ENCODE measurements at places on chromosomes 11 and 22.

- no peak overlapping the region for H3K4me3 ChIP-seq
- DNase-seq, result peak; percentile 51
- peaks cover 15% of the 10 kb centered on the region for H3K4me1 ChIP-seq
These were observed 3.9 kb downstream of the SCGB1D1 start for GRCh38 chr11:62193952-62194351.

DNA sequence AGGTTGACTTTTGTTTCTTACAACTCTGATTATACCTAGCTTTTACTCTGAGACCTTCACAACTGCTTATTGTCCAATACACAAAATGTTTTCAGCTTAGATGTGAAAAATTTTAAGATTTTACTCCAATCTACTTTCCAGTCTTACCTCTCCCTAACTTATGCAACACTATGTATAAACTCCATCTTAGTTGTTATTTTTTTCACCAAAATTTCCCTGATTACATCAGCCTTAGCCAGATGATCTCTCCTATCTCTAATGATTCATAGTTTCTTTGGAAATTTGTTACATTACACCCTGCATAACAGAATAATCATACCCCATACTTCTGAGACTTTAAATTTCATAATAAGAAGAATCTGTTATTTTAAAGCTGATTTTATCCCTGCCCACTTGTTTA lies 621.0 kb upstream of the ANO3 start:
- no peaks in the 10 kb centered on the region for H3K36me3 ChIP-seq
- H3K4me3 ChIP-seq, result no peak overlapping the region
- no peak for DNase-seq
- H3K27ac ChIP-seq, result no peak overlapping the region

DNA sequence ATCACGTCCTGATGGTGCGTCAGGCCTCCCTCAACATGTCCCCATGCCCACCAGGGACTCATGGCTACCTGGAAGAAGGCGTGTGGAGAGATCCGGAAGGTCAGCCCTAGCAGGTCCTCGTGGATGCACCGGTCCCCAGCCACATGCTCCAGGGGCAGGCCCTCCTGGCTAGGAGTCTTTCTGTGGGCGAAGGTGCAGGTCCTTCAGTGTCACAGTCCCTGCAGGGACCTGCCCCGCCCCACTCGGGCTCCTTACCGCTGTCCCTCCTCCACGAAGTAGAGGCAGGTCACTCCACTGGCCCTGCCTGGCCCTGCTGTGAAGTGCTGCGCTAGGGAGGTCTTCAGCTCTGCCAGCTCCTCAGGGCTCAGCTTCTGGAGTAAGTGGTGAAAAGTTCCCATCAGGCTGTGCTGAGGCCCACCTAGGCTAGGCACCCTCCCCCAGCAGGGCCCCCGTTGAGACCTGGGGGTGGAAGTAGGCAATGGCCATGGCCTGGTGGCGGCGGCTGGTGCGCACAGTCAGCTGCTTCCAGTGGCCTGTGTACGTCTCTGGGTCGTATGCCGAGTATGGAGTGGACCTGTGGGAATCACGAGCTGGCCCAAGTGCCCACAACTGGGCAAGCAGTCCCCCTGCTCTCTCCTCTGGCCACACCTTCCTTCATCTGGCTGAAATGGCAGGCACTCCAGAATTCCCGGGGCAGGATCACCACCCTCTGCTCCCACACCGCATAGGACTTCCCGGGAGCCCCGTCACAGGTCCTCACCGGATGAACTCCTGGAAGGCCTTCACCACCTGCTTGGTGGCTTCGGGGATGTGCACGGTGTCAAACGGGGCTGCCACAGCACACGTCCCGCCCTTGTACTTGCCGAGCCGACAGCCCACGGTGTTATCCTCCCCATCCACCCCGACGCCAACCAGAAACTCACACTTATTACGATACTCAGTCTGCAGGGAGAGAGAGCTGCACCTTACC lies 1.1 kb upstream of the RANBP1 start:
- H3K4me1 ChIP-seq, result peaks cover 12% of the 10 kb centered on the region
- no peak for DNase-seq
- H3K4me3 ChIP-seq, result peak overlapping the region; percentile 34
- H3K36me3 ChIP-seq, result peaks cover 32% of the 10 kb centered on the region
- H3K27ac ChIP-seq, result peak overlapping the region; percentile 62

- no peak overlapping the region for H3K27ac ChIP-seq
- DNase-seq, result no peak
- H3K36me3 ChIP-seq, result no peaks in the 10 kb centered on the region
- no peak overlapping the region for H3K4me3 ChIP-seq
- peaks cover 62% of the 10 kb centered on the region for H3K4me1 ChIP-seq
These were observed 6.3 kb downstream of the GRK2 start for GRCh38 chr11:67272327-67273259.

DNA sequence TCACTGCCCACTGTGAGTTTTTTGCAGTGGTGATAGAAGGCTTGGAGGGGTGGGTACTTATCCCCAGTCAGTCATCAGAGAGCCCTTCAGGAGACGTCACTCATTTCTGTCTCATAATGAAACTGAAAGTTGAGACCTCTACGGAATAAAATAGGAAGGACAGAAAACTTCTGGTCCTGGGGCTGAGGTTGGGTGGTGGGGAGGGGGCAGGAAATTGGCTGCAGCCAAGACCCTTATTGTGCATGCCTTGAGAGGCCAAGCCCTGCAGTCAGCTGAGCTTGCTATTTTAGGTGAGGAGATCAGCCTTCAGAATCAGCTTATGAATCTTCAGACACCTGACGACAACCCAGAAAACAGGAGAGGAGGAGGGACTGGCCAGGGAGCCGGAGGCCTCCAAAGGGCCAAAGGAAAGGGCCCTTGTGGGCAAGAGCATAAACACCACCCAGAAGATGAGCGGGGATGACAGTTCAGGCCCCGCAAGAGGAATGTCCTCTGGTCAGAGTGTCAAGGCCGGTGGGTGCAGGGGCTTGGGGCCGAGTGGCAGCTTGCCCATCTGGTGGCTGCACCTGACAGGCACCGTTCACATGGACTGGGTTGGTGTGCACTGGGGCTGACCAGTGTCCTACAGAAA lies 17.9 kb upstream of the ADA2 start:
- DNase-seq, result no peak
- H3K4me1 ChIP-seq, result peaks cover 62% of the 10 kb centered on the region
- no peaks in the 10 kb centered on the region for H3K27me3 ChIP-seq
- no peaks in the 10 kb centered on the region for H3K36me3 ChIP-seq

DNA sequence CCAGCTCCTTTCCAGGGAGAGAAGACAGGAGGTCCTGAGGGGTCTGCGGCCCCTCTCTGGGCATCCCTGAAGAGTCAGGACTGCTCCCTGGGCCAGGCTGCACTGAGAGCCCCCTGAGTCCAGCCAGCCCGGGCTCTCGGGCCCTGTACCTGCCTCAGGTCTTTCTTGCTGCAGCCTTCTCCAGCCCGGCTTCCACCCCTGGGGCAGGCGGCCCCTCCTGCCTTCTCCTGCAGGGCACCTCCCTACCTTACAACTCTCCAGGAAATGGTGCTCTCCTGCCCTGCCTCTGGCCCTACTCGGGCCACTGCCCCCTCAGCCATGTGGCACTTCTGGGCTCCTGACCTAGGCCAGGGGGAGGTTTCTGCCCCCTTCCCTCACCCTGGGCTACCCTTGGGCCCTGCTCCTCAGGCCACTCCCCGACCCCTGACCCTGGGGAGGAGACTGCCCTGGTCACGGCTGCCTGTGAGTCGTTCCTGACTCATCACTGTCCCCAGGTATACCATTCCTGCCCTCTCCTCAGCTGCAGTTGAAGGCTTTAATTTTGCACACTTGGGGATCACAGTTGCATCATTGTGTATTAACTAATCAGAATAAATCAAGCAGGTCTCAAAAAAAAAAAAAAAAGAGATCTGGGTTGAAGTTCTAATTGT lies 251.1 kb downstream of the NXPE2 start:
- no peak overlapping the region for H3K27ac ChIP-seq
- no peak for DNase-seq
- H3K27me3 ChIP-seq, result no peaks in the 10 kb centered on the region

DNA sequence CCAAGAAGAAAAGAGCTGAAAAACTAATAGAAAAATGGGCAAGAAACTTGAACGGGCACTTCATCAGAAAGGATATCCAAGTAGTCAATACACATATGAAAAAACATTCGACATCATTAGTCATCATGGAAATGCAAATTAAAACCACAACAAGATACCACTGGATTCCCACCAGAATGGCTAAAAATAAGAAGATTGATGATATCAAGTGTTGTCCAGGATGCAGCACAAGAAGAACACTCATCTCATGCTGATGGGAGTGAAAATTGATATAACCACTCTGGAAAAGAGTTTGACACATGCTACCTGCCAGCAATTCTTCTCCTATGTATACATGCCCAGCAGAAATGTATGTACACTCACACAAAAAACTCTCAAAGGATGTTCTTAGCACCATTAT lies 26.9 kb upstream of the SCUBE2 start:
- no peak overlapping the region for H3K4me3 ChIP-seq
- peaks cover 32% of the 10 kb centered on the region for H3K4me1 ChIP-seq
- H3K27me3 ChIP-seq, result no peaks in the 10 kb centered on the region

DNA sequence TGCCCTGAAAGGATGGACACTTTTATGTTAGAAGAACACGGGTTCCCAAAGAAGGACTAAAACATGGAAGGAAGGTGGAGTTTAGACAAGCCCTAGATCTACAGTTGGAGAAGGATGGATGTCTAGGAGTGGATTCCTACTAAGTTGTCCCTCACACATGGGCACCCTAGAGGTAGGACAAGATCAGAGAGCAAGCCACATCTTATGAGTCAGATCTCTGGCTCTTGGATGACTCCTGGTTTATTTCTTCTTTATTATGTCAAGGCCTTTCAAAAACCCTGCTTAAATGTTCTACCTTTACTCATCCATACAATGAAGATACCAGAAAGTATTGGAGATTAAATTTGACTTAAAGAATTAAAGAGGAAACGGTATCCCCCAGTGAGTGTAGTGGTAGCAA lies 34.4 kb downstream of the PRCP start:
- no peak overlapping the region for H3K27ac ChIP-seq
- H3K36me3 ChIP-seq, result no peaks in the 10 kb centered on the region
- no peak for DNase-seq
- H3K4me3 ChIP-seq, result no peak overlapping the region
- H3K4me1 ChIP-seq, result peaks cover 21% of the 10 kb centered on the region

DNA sequence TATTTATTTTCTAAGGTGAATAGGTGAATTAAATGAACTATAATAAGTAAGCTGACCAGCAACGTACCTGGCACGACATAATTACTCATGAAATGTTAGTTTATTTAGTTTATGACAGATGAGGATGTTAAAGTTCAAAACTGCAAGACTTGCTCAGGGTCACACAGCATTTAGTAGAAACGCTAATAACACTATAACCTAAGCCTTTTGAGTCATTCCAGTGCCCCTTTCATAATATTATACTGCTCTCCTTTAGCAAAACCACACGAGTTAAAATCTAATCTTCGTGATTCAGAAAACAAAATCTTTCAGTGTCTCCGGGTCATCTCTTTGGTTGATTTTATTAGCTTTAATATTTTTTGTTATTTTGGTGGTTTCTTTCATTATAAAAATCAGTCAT lies 39.6 kb downstream of the BTBD10 start:
- H3K36me3 ChIP-seq, result peaks cover 15% of the 10 kb centered on the region
- no peaks in the 10 kb centered on the region for H3K27me3 ChIP-seq
- DNase-seq, result no peak
- no peaks in the 10 kb centered on the region for H3K4me1 ChIP-seq
- no peak overlapping the region for H3K27ac ChIP-seq
- no peak overlapping the region for H3K4me3 ChIP-seq

DNA sequence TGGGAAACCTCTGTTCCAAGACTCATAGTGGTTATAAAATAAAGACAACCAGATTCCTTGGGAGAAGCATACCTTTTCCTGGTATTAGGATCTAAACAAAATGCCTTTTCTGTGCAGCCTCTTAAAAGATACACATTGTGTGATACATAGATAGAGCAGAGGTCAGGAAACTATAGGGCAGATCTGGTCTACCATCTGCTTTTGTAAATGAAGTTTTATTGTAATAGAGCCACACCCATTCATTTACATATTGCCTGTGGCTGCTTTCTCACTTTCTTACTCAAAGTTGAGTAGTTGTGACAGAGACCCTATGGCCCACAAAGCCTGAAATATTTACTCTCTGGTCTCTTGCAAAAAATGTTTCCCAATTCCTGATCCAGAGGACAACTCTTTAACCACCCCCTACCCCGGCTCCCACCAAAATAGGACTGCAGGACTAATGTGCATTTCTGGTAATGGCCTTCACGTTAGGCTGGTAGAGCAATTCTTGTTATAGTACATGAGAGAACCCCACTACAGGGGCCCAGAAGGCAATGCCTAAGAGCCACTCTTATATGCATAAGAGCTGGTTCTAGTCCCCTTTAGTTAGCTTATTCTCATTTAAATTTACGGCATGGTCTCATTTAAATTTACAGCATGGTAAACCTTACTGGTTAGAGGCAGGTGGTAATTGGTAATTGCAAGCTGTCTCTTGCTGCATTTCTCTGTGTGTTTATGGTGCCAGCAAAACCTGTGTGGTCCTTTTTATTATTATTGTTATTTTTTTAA lies 76.8 kb upstream of the YWHAH start:
- peak overlapping the region; percentile 89 for H3K27ac ChIP-seq
- peak overlapping the region; percentile 27 for H3K4me3 ChIP-seq
- no peak for DNase-seq
- peaks cover 11% of the 10 kb centered on the region for H3K36me3 ChIP-seq

- H3K4me1 ChIP-seq, result peaks cover 15% of the 10 kb centered on the region
- H3K4me3 ChIP-seq, result no peak overlapping the region
- no peak overlapping the region for H3K27ac ChIP-seq
- H3K27me3 ChIP-seq, result no peaks in the 10 kb centered on the region
- H3K36me3 ChIP-seq, result peaks cover 35% of the 10 kb centered on the region
These were observed 29.6 kb downstream of the TMEM184B start for GRCh38 chr22:38243007-38243765.
